GM23248 (cell line): ENCODE measurements at places on chromosomes 2 and 18. TPM values are rescaled to one million over a fixed set of nuclear protein-coding genes. Genes with fewer than 3 reads are reported as not detected.

DNA sequence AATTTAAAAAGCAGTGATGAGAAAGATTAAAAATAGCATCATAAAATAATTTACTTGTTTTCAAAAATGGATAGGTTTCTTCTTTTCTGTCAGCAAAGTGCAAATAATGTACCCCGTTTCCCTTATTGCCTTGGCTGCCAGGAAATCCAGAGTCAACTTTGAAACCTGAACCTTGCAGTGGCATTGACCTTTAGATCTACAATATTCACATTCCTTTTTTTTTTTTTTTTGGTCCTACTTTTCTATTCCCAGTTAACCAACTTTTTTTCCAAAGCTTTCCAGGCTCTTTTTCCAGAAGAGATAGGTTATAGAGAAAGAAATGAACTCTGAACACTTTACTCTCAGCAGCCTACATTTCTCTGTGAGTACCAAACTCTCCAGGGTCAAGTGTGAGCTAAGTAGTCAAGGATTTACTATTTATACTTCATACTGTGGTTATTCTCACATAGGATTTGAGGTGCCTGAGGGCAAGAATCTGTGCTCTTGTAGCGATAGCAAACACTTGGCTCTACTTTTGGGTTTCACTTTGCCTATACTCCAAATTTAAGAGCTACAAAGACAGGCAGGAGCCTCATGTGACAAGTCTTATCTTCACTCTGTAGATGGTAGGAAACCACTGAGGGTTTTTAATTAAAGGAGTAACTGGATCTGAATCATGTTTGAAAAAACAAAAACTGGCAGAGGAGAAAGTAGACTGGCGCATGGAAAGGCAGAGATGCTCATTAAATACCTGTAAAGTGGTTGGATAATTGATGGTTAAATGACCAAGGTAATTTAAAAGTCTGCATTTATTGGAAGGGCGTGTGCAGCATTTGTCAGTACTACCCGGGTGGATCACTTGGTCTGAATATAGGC, 63.2 kb upstream of the TMEM17 start:
- H3K4me3 ChIP-seq, result no peak overlapping the region
- H3K4me1 ChIP-seq, result peaks cover 6% of the 10 kb centered on the region; the same call in 1 of the 2 replicates
- H3K36me3 ChIP-seq, result no peaks in the 10 kb centered on the region
- no peak for DNase-seq

- H3K4me1 ChIP-seq, result peaks cover 26% of the 10 kb centered on the region
- H3K27ac ChIP-seq, result peak overlapping the region; percentile 60
- no peak overlapping the region for H3K4me3 ChIP-seq
- H3K27me3 ChIP-seq, result no peaks in the 10 kb centered on the region
Observed at GRCh38 chr2:145652571-145653545, 1132.9 kb upstream of the ZEB2 start.

DNA sequence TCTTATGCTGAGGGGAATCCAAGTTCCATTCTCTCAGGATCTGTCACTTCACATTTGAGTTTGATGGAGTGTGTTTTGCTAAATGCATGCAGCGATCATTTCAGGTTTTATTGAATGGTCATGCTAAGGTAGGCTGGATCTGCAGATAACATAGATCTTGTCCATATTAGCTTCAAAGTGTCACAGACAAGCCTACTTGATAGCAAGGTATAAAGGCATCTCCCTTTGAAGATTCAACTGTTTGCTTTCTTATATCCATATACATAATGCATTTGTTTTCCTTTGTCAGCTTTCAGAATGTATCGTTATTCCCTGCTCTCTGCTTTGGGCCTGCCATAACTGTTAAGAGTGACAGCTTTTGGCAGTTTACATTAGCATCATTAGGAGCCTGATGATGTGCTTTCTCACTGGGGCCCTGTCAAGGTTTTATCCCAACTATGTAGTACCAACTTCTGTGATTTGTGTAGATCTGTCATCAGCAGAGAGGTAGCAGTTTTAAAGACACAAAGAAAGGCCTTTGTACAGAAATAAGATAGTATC, 604.3 kb upstream of the CDH7 start:
- DNase-seq, result no peak
- H3K4me1 ChIP-seq, result no peaks in the 10 kb centered on the region
- no peak overlapping the region for H3K4me3 ChIP-seq
- H3K36me3 ChIP-seq, result no peaks in the 10 kb centered on the region

DNA sequence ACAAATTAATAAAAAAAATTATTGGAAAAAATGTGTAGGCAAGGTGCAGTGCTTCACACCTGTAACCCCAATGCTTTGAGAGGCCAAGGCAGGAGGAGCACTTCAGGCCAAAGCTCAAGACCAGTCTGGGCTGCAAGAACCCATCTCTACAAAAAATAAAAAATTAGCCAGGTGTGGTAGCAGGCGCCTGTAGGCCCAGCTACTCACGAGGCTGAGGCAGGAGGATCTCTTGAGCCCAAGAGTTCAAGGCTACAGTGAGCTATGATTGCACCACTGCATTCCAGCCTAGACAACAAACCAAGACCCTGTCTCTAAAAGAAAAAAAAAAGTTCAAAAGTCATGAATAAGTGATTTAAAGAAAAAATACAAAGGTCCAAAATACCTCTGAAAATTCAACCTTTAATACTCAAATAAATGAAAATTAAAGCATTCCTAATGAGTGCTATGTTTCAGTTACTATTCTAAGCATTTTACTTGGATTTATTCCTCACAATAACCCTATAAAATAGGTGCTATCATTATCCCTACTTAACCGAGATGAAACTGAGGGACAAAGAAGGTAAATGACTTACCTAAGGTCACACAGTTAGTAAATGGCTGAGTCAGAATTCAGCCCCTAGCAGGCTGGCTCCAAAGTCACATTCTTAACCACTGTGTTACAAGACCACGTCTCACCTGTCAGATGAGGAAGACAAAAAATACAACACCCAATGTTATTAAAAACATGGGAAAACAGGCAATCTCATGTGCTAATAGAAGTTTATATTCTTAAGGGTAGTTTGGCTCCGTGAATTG, 36.4 kb upstream of the PCBP1 start:
- no peaks in the 10 kb centered on the region for H3K27me3 ChIP-seq
- no peak for DNase-seq
- H3K27ac ChIP-seq, result no peak overlapping the region
- peaks cover 6% of the 10 kb centered on the region for H3K36me3 ChIP-seq
- H3K4me3 ChIP-seq, result no peak overlapping the region

- peaks cover 23% of the 10 kb centered on the region for H3K4me1 ChIP-seq
- DNase-seq, result no peak
- no peak overlapping the region for H3K4me3 ChIP-seq
- no peak overlapping the region for H3K27ac ChIP-seq
Observed at GRCh38 chr2:230414302-230414701, 1.7 kb upstream of the SP100 start.

DNA sequence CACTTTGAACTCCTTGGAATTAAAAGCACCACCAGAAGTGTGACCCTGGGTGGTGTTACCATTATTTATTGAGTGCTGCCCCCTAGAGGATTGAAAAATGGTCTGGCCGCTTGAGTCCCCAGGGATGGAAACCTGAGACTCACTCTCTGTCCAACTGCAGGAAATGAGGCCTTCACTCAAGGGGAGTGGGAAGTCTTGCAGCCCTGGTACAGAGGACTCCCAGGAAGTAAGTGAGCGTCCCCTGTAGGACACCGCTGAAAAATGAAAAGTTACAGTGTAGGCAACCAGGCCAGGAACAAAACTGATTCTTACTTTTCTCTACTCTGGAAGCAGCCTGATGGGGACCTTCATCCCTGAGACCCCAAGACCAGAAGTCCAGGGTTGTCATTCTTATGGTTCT, 2.2 kb upstream of the NRP2 start:
- no peaks in the 10 kb centered on the region for H3K27me3 ChIP-seq
- DNase-seq, result peak; percentile 87
- peaks cover 27% of the 10 kb centered on the region for H3K4me1 ChIP-seq
- no peak overlapping the region for H3K4me3 ChIP-seq
- H3K27ac ChIP-seq, result no peak overlapping the region

DNA sequence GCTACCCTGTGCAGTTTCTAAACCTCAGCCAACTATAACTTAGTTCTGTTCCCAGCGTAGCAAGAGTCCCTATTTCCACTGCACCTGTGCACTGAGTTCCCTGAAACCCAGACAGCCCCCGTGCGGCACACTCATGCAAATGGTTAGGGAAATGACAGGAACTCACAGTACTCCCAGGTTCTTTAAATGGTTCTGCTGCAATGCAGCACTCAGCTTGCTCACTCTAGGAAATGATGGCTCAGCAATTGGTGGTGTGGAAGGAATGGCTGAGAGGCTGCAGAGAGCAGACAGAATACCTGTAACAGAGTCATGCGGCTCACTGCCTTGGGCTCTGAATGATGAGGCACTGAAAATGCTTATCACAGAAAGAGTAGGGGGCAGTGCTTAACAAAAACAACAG, 143.0 kb downstream of the RAD51AP2 start:
- peaks cover 15% of the 10 kb centered on the region for H3K4me1 ChIP-seq
- peak; percentile 6 for DNase-seq
- H3K4me3 ChIP-seq, result no peak overlapping the region
- no peaks in the 10 kb centered on the region for H3K27me3 ChIP-seq
- no peaks in the 10 kb centered on the region for H3K36me3 ChIP-seq
- H3K27ac ChIP-seq, result no peak overlapping the region

GRCh38 chr2:96114903-96115581, 1.3 kb downstream of the ADRA2B start:
- no peak overlapping the region for H3K27ac ChIP-seq
- peaks cover 27% of the 10 kb centered on the region for H3K27me3 ChIP-seq
- H3K36me3 ChIP-seq, result no peaks in the 10 kb centered on the region
- no peak for DNase-seq
- H3K4me3 ChIP-seq, result no peak overlapping the region
- H3K4me1 ChIP-seq, result no peaks in the 10 kb centered on the region

DNA sequence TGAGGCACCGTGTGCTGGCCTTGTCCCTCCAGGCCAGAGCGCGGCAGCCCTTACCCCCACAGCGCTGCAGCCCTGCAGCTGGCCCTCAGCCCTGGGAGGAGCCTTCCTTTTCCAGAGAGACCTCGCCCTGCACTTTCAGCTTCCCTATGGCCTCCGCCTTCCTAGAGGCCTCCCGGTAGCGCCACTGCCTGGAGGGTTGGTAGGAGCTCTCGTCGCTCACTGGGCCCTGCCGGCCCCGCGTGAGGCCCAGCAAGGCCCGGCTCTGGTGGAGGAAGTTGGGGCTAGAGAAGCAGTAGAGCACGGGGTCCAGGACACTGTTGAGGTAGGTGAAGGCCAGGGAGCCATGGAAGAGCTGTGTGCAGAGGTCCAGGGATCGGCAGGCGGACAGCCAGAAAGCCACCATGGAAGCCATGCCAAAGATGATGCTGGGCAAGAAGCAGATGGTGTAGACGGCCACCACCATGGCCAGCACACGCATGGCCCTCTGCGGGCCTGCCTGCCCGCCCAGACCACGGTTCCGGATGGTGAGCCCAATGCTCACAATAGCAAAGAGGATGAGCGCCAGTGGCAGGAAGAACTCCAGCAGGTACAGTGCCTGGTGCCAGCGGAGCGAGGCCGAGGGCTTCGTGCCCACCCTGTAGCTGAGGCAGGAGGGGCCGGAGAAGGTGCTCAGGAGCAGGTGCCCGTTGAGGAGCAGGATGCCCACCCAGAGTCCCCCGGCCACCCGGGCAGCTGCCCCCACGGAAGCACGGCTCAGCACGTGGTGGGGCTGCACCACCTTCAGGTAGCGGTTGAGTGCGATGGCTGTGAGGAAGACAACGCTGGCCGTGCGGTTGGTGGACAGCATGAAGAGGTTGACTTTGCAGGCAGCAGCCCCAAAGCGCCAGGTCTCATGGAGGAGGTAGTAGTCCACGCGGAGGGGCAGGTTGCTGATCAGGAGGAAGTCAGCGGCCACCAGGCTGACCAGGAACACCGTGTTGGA, 821 bp downstream of the OXER1 start:
- no peak overlapping the region for H3K27ac ChIP-seq
- H3K27me3 ChIP-seq, result no peaks in the 10 kb centered on the region
- H3K36me3 ChIP-seq, result no peaks in the 10 kb centered on the region
- DNase-seq, result no peak
- H3K4me1 ChIP-seq, result no peaks in the 10 kb centered on the region

DNA sequence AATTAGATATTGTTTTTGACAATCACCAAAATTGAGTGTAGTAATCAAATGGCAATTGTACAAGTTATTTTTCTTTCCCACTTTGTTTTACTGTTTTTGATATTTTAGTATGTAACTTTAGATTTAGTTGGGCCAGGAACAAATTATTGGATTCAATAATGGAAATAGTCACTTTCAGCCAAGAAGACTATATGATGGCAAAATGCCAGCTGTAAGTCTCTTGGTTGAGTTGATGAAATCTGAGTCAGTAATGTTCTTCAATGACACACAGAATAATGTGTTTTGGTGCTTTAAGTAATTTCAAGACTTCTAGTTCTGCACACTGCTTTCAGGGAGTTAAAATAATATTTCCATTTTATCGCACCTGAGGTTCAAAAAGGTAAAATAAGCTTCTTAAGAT, 2022.0 kb upstream of the CELF4 start:
- DNase-seq, result no peak
- no peaks in the 10 kb centered on the region for H3K36me3 ChIP-seq
- no peak overlapping the region for H3K4me3 ChIP-seq

GRCh38 chr18:49682173-49682802, 120.4 kb downstream of the LIPG start:
- no peak overlapping the region for H3K4me3 ChIP-seq
- H3K4me1 ChIP-seq, result no peaks in the 10 kb centered on the region
- no peaks in the 10 kb centered on the region for H3K36me3 ChIP-seq

Gene LRRC30
- total RNA-seq, result not detected in 2 replicates

Gene SGPP2
- total RNA-seq, result not detected in 2 replicates

Gene XIRP2
- not detected in 2 replicates for total RNA-seq

Gene ITM2C
- total RNA-seq, result 35.0 and 38.9 TPM in 2 replicates

Gene REG1B
- total RNA-seq, result not detected in 2 replicates
